ENCODE measurements at places on chromosomes 2 and 18.

DNA sequence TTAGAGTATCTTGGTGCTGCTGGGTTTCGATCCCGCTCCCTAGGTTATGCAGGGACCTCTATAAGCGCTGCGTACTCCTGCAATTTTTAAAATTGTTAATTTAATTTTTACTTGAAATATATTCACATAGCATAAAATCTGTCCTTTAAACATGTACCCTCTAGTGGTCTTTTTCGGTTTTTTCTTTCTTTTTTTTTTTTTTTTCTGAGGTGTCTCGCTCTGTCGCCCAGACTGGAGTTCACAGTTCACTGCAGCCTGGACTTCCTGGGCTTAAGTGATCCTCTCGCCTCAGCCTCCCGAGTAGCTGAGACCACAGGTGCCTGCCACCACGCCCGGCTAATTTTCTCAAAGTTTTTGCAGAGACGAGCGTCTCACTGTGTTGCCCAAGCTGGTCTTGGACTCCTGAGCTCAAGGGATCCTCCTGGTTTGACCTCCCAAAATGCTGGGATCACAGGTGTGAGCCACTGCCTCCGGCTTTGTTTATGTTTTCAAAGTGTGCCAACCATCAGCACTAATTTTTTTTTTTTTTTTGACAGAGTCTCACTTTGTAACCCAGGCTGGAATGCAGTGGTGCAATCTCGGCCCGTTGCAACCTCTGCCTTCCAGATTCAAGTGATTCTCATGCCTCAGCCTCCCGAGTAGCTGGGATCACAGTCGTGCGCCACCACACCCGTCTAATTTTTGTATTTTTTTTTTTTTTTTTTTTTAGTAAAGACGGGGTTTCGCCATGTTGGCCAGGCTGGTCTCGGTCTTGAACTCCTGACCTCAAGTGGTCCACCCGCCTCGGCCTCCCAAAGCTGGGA, 585 bp upstream of the MOB1A start:
- H3K36me3 ChIP-seq: no peaks in the 10 kb centered on the region
- H3K4me3 ChIP-seq: peak overlapping the region; percentile 96
- H3K27me3 ChIP-seq: no peaks in the 10 kb centered on the region
- peaks cover 19% of the 10 kb centered on the region for H3K4me1 ChIP-seq

DNA sequence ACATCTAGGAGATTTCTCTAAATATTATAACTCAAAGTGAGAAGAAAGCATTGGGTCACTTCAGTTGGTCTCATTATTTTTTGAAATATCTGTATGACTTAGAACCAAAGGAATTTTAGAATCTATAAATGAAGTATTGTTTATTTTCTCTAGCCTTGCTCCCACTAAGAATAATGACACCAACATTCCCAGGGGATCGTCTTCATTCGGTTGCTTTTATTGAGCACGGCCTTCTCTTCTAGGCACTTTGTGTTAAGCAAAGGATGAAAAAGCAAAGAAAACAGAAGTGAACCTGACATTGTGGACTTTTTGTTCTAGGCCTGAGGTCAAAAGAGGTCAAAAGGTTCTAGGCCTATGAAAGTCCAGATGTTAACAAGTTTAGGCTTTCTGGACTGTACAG, 231.9 kb downstream of the GALR1 start:
- H3K4me1 ChIP-seq: no peaks in the 10 kb centered on the region
- no peak overlapping the region for H3K4me3 ChIP-seq
- no peak for DNase-seq
- peaks cover 3% of the 10 kb centered on the region for H3K27me3 ChIP-seq
- no peaks in the 10 kb centered on the region for H3K36me3 ChIP-seq

- H3K27ac ChIP-seq: no peak overlapping the region
- no peaks in the 10 kb centered on the region for H3K4me1 ChIP-seq
- H3K36me3 ChIP-seq: no peaks in the 10 kb centered on the region
Observed at GRCh38 chr2:100978582-100979191, 23.4 kb upstream of the RPL31 start.

GRCh38 chr2:119463136-119463535, 31.5 kb downstream of the TMEM37 start:
- H3K36me3 ChIP-seq: no peaks in the 10 kb centered on the region
- H3K4me1 ChIP-seq: no peaks in the 10 kb centered on the region
- no peak overlapping the region for H3K4me3 ChIP-seq
- no peaks in the 10 kb centered on the region for H3K27me3 ChIP-seq
- DNase-seq: no peak
- H3K27ac ChIP-seq: no peak overlapping the region

GRCh38 chr2:137888845-137889244, 75.4 kb upstream of the HNMT start:
- no peaks in the 10 kb centered on the region for H3K4me1 ChIP-seq
- no peak for DNase-seq
- H3K4me3 ChIP-seq: no peak overlapping the region
- H3K27ac ChIP-seq: no peak overlapping the region

- no peak for DNase-seq
- no peaks in the 10 kb centered on the region for H3K4me1 ChIP-seq
- no peak overlapping the region for H3K27ac ChIP-seq
- no peaks in the 10 kb centered on the region for H3K27me3 ChIP-seq
Observed at GRCh38 chr2:154158101-154158500, 286.4 kb downstream of the GALNT13 start.

Data from effector memory CD4-positive, alpha-beta T cell (primary cell).